Fibroblast of skin of left biceps (primary cell): ENCODE measurements at places on chromosomes 7 and 10.

GRCh38 chr10:125936331-125936730, 40.0 kb downstream of the FANK1 start:
- no peak for DNase-seq

DNA sequence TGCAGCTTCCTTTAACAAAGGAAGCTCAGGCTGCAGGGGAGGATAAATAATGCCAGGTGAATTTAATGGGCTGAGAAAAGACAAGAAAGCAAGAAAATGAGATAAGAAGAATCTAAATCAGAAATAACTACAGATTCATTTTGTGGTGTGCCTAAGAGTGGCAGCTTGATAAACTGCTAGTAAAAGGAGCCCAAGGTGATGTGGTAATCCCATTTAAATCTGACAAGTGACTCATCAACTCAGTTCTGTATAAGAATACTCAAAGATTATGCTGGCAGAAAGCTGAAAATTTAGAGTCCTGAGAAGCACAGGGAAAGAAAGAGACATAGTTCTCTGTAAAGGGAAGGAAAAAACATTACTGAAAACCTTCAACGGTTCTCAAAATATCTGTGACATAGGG, 109.4 kb upstream of the PDE1C start:
- DNase-seq, result no peak

GRCh38 chr7:20314198-20314597, 16.5 kb upstream of the ITGB8 start:
- no peak for DNase-seq

- DNase-seq, result no peak
These were observed 54.2 kb upstream of the GDF10 start for GRCh38 chr10:47245731-47246350.

DNA sequence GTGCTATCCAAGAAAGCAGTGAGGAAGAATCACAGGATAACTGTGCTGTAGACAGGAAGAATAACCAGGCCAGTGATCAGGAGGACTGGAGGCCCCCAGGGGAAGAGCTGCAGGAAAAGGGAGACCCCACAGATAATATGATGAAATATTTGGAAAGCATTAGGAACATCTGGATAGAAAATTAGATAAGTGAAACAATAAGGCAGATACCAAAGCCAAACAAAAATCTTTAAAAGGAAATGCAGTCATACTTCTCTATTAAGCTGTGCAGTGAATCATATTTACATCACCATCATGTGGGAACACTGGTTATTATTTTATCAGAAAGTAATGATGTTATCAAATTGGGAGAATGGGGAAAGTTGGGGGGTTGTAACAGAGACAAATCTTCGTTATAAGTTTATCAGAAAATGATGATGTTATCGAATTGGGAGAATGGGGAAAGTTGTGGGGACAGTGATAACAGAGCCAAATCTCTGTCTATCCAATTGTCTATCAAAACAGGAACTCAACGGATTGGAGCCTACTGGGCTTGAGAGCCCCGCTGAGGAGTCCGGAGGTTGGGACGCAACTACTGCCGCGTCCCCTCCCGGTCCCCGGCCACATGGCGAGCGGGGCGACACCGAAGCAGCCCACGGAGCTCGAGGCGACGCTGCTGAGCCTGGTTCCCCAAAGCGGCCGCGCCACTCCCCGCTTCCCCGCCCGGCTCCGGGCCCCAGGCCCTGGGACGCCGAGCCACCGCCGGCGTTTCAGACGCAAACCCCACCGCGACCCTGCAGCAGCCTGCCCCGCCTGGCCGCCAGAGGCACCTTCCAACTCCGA, 14.0 kb upstream of the RALA start:
- DNase-seq, result peak; percentile 74

- DNase-seq, result no peak
These were observed 31.5 kb downstream of the STK32C start for GRCh38 chr10:132276179-132276675.

DNA sequence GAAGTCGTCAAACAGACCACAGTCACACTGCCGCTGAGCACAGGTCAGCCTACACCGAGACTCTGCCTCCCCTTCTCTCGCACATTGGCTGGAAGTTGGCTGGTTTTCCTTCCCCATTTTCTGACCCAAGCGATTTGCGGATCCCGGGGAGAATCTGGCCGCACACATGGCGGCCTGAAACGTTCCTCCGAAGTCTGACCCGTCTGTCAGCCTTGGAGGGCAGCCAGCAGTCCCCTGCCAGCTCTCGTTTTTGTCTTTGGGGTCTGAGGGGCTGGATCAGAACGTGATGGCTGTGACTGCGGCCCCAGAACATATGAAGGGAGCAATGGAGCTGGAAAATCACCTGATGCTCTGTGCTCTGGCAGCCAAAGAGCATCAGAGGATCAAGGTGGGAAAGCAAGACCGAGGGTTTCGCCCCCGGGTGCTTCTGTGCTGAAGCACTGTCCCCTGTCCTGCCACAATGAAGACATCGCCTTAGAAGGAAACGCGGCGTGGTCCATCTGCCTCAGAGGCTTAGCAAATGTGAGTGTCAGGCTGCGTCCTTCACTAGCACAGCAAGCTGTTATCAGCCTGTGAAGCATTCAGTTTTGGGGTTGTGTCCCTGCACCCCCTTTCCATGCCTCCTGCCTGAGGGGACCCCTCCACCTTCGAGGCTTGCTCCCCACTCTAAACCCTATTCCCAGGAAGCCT, 119.3 kb upstream of the SHH start:
- no peak for DNase-seq

- no peak for DNase-seq
These were observed 25.8 kb downstream of the BRAF start for GRCh38 chr7:140898786-140899536.

DNA sequence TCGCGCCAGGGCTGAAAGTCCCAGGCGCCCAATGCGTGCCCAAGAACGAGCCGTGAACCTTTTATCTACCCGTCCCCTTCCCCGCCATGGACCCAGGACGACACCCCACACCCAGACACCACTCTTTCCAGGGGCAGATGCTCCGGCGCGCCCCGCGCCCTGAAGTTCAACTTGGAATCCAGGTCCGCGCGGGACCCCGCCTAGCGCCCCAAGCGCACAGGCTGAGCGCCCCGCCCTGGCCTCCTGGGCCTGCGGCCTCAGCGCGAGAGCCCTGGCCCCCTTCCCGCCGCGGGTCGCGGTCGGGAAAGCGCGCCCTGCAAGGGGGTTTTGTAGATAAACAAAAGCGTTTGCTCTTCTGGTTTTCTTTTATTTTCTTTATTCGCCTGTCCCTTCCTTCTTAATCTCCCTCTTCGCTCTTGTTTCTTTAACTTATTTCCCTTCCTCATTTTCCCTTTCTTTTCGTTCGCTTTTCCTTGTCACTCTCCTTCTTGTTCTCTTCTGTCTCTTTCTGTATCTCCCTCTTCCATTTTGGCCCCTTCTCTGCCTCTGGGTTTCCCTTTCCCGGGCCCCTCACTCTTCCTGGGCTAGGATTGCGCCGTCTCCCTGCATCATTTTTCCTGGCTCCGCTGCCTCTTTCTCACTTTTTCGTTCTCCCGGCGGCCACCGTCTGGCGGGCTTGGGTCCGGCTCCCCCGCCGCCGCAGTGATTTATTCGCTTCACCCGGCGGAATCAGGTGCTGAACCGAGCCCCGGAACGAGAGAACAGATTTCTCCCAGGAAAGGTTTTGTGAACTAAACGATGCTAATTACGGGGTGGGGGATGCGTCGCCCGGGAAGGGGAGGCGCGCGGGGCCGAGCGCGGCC, 15.3 kb upstream of the PAX2 start:
- DNase-seq, result no peak

GRCh38 chr7:133052401-133052756, 29.5 kb downstream of the CHCHD3 start:
- DNase-seq, result no peak

- DNase-seq, result no peak
These were observed 20.3 kb upstream of the SFRP5 start for GRCh38 chr10:97791824-97792721.

GRCh38 chr10:299512-299911, 164.3 kb downstream of the ZMYND11 start:
- no peak for DNase-seq

- peak; percentile 28 for DNase-seq
These were observed 112.7 kb downstream of the SLIT1 start for GRCh38 chr10:97072851-97073665.

DNA sequence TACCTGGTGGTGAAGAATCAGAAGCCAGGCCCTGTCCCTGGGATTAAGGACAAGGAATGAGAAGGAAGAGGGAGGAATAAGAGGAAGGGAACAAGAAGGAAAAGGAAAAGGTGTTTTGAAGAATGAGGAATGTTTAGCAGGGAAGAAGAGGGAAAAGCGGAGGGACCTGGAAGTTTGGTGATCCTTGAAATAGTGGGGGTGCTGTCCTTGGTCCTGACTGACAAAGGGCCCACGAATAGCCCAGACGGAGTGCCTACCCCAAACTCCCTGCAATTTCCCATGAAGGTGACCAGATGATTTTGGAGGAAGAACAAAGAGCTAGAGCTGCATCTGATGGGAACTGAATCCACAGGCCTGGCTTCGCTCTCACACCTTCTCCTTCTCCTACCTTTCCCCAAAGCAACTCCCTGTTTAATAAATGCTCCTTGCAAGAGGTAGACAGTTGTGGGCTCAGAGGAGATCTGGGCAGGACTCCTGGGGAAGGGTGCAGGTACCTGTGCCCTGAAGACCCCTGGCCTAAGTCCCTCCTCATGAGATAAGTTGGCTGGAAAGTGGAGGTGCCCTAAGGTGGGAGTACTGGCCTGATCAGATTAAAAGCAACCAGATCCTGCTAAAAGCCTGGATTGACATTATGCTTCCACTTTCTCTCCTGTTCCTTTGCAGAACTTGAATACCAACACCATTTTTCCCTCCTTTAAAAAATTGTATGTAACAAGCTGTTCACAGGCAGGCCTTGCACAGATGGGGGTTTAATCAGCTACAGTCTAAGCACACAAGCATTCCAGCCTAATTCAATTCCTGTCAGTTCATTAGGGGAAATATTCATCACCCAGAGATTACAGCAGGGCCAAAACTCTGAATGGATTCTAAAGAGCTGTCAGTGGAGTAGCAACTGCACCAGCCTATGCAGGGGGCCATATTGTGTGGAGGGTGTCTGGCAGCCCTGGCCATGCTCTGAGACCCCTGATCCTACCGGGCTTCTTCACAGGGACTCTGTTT, 19.4 kb downstream of the KAZALD1 start:
- DNase-seq, result no peak

DNA sequence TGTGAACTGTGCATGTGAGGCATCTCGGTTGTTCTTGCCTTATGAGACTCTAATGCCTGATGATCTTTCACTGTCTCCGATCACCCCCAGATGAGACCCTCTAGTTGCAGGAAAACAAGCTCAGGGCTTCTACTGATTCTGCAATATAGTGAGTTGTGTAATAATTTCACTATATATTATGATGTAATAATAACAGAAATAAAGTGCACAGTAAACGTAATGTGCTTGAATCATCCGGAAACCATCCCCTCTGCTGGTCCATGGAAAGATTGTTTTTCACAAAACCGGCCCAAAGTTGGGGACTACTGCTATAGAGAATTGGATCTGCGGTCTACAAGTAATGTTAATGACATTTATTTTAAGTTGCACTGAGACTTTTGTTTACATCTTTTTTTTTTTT, 126.7 kb downstream of the TPST1 start:
- no peak for DNase-seq

DNA sequence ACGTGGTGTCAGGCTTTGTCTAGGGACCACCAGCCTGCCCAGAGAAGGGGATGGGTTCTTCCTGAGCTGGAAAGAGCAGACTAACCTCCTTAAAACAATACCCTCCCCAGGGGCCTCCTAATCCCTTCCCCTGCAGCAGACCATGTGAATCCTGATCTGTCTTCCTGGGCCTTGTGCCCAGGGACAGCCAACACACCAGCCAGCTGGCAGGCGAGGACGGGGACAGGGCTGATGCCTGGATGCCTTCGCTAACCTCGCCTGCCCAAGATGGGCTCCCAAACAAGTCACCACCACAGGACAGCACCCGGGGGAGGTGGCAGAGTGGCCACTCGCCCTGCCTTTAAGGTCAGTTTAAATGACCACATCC, 17.6 kb downstream of the PODXL start:
- DNase-seq, result no peak

- no peak for DNase-seq
These were observed 143.2 kb downstream of the SH3PXD2A start for GRCh38 chr10:103712146-103712545.

GRCh38 chr7:25289518-25289917, 61.2 kb upstream of the NPVF start:
- DNase-seq, result no peak

DNA sequence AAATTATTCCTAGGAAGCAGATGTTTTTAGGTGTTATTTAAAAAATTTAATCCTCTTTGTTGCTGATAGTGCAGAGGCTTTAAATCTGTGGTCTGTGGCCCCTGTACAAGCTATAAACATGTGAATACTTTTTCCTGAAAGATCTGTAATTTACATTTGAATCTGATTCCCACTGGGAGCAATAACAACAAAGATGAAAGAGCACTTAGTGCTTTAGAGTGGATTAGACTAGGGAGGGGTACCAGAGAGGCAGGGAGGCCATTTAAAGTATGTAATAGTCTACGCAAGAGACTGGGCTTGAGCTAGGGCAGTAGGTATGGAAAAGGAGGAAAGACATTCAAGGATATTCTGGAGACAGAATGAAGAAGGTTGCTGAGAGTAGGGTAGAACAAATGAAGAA, 19.1 kb downstream of the BTRC start:
- DNase-seq, result no peak

DNA sequence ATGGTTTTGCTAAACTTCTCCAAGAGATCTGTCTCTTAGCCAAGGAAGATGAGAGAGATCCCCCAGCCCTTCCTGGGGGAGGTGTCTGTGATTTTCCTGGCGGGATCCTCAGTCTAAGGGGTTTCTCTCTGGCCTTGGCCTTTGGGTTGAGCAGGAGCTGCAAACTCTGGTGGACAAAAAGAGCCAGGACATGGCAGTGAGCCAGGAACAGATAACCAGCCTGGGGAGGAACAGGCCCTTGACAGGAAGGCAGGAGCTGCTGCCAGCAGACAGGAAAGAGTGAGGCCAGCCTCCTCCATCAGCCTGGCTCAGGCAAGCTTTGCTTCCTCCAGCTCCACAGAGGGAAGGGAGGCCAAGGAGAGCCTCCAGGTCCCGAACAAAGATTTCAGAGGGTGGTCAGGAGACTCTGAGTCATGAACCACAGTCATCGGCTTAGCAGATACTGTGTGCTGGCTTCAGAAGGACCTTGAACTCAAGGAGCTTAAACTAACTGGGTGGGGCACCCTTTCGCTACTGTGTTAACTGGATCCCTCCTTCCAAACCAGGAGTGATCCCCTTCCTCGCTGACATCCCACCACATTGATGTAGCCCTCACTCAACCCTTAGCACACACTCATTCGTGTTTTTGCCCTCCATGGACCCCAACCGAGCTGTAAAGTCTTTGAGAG, 34.7 kb downstream of the DDIT4 start:
- no peak for DNase-seq
